ENCODE measurements at places on chromosomes 2 and 18.

DNA sequence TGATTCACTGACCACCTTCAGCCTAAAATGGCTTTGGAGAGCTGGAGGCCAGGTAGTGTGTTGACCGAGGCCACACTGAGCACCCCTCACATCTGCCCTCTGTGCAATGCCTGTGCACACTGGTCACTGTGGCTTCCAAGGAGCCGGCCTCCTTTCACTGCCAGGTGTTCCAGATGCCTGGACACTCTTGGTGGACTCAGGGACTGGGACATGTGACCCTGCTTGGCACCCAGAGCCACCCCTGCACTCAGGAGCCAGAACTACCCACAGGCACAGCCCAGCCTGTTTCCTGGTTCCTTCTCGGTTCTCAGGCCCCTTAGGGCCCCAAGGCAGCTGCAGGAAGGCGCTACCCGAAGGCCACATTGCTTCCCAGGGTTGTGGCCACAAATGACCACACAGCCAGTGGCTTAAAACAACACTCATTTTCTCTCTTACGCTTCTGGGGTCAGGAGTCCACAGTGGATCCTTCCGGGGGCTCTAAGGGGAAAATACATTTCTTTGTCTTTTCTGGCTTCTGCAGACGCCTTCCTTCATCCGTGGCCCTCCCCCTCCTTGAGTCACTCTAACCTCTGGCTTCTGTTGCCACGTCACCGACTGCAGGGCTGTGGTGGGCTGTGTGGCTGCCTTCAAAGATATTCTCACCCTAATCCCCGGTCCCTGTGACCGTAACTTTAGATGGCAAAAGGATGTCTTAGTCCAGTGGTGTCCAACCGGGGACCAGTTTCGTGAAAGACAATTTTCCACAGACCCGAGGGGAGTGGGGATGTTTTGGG, 78.6 kb downstream of the ASB1 start:
- no peak for DNase-seq

- peak; percentile 89 for DNase-seq
Observed at GRCh38 chr2:8985561-8986326, 17.7 kb downstream of the MBOAT2 start.

- DNase-seq, result no peak
Observed at GRCh38 chr2:101121174-101121573, 30.0 kb downstream of the TBC1D8 start.

- peak; percentile 44 for DNase-seq
Observed at GRCh38 chr18:74252039-74252395, 39.7 kb downstream of the CYB5A start.

- DNase-seq, result no peak
Observed at GRCh38 chr2:210475706-210476105, 853 bp downstream of the LANCL1 start.

- DNase-seq, result no peak
Observed at GRCh38 chr2:229703909-229704630, 10.3 kb downstream of the DNER start.

- DNase-seq, result no peak
Observed at GRCh38 chr2:47653902-47654789, 128.8 kb upstream of the MSH6 start.

GRCh38 chr2:42064417-42064942, 16.7 kb downstream of the PKDCC start:
- peak; percentile 63 for DNase-seq

DNA sequence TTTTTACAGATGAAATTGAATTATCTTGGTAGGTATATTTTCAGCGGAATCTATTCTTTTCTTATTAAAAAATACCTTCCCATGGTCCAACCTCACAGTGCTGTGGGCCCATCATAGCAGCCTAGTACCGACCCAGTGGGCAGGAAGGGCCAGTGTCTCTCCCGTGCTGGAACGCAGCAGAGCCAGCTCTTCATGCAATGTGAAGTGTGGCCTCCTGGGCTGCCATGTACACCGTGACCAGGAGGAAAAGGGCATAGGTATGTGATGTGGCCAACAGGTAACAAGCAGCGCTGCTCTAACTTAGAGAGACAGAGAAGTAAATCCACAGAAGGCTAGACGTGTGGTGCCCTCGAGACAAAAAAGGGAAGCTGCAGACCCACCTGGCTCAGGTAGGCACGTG, 221.1 kb upstream of the SALL3 start:
- DNase-seq, result no peak

DNA sequence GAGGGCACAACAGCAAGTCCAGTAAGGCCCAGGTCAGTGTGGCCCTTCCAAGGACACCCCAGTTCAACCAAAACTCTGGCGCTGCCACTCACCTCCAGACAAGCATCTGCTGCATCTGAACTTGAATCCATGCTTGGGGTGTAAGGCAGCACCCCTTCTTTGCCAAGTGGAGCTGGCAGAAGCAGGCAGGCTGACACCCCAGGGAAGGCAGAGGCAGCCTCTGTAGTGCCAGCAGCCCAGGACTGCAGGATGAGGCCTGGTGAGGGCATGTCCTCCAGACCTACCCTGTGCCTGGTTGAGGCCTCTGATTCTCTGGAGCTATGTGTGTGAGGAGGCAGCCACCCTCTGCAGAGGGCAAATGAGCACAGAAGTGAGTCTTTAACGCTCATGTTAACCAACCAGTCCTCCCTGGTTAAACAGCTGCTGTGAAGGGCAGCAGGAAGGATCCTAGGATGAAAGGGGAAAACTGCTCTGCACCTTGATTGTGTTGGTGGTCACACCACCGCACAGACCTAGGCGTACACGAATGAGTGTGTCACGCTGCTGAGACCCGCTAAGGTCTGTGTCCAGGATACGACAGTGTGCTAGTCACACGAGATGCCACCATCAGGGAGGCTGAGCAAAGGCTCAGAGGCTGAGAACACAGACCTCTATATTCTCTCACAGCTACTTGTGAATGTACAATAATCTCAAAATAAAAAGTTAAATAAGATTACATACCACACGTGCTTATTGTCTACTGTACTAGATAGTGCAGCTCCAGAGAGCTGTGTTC, 2.2 kb downstream of the PARD6G start:
- no peak for DNase-seq

- DNase-seq, result no peak
Observed at GRCh38 chr18:56221195-56222065, 417.0 kb downstream of the TXNL1 start.

GRCh38 chr2:164960159-164960558, 4.8 kb upstream of the SLC38A11 start:
- no peak for DNase-seq

GRCh38 chr2:226873051-226873620, 37.3 kb downstream of the RHBDD1 start:
- DNase-seq, result peak; percentile 83

- DNase-seq, result peak; percentile 87
Observed at GRCh38 chr18:40867459-40867858, 1087.6 kb upstream of the PIK3C3 start.

DNA sequence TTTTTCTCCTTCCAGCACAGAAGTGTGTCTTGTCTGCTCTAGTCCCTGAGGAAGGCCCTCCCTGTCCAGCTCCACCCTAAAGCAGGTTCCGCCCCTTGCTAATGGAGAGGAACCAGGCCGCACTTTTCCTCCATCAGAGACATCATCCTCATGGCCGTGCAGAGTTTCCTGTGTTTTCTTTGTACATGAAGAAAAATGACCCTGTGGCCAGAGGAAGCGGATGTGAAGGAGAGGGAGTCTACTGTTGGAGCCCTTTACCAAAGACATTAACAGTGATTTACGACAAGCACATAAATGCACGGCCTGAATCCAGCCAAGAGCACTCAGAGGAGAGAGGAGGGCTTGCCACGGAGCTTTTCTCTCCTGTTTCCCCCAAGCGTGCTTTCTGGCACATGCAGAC, 109.5 kb downstream of the RNF144A start:
- DNase-seq, result no peak

DNA sequence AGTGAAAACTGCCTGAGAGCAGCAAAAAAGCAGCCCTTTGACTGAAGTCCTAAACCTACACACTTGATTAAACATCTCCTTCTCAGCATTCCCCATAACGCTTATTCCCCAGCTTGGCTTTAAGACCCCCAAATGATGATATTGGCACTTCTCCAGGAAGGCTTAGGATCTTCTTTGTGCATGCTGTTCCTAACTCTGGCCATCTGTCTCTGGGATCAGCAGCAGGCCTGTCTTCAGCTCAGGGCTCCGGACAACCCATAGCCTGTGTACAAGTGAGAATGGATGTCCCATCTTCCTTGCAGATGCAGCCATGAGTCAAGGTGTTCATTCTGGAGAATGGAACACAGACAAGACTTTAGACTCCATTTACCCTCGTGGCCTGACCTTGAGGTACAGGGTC, 81.6 kb upstream of the TMEM17 start:
- DNase-seq, result no peak

DNA sequence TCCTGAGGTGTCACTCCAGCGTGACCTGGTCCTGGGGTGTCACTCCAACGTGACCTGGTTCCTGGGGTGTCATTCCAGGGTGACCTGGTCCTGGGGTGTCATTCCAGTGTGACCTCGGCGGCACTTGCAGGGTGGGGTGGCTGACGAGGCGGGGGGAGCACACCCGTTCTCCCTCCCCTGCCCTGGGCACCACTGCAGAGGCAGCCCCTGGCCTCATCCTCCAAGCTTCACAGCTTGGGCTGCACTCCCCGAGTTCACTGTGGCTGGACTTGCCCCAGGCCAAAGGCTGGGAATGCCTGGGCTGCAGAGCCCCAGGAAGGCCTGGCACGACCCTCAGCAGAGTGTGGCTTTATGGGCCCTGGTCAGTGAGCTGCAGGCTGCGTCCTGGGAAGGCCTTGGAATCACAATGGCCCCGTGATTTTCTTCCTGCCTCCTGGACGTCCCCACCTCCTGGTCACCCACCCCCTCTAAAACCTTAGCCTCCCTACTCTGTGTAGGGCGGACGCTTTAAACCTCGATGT, 88.3 kb downstream of the NFATC1 start:
- no peak for DNase-seq

DNA sequence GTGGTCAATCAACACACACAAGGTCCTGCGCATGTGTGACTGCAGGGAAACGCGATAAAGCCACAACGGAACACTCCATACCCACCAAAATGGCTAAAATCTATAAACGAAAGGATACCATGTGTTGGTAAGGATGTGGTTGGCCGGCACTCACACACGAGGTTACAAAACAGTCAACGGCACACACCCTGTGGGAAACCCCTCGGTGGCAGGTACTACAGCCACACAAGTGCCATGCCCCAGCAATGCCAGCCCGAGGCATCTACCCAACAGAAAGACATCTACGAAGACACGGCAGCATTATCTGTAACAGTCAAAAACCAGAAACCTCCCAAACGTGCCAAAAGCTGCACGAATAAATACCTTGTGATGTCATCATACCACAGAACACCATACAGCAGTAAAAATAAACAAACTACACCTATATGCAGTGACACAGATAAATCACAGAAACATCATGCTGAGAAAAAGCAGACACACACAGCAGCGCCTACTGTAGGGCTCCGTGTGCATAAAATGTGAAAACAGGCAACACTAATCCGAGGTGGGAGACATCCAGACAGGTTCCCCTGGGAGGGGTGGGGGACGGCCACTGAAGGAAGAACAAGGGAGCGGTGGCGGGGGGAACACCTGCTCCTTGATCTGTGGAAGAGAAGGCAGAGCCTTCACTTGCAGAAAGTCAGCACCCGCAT, 36.7 kb downstream of the HDAC4 start:
- DNase-seq, result no peak

DNA sequence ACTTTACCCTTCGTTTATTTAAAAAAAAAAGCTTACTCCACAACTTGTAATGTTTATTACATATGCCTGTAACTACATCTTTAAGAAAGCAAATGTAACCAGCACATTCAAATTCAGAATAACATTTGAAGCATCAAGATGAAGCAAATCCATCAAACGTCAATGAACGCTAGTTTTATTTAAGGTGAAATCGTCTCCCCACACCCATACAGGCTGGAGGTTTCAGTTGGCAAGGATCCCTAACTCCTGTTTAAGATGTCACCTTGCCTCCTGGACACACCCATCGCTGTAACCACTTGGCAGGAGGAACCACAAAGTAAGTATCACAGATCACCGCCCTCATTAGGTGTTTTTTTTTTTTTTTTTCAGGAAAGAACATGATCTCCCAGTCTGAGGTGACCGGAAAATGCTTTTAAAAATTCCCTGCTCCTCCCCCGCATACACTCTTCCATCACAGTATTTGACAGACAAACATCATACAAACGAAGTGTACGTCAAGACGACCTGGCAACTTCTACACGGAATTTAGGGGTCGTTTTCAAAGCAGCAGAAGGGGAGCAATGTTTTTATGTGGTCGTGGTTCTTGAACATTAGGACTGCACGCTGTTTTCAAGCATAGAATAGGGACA, 19.7 kb upstream of the STPG4 start:
- DNase-seq, result peak; percentile 42

GRCh38 chr2:172323861-172324597, 103.4 kb upstream of the ITGA6 start:
- DNase-seq, result no peak

DNA sequence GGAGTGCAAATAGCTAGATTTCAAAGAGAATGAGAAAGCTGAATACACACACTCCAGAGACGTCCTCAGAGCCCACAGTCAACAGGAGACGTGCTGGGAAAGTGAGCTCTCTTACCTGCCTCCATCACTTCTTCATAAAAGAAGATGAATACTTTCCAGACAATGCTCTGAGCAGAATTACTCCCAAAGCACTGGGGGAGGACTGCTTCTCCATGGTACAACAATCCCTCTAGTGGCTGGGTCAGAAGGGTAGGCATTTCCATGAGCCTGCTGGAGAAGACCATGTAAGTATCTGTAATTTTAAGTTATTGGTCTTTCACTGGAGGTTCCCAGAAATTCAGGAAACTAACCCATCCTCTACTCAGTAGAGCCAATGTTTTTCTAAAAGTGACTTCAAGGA, 190.3 kb downstream of the RBM43 start:
- peak; percentile 63 for DNase-seq

GRCh38 chr2:38515155-38516074, 87.3 kb downstream of the HNRNPLL start:
- DNase-seq, result peak; percentile 22

- no peak for DNase-seq
Observed at GRCh38 chr18:12989397-12990122, 1.6 kb upstream of the CEP192 start.

GRCh38 chr18:10101729-10102128, 187.9 kb downstream of the VAPA start:
- peak; percentile 16 for DNase-seq

GRCh38 chr18:55406451-55406991, 181.5 kb downstream of the TCF4 start:
- no peak for DNase-seq

- no peak for DNase-seq
Observed at GRCh38 chr2:23713351-23713750, 213.6 kb downstream of the ATAD2B start.

DNA sequence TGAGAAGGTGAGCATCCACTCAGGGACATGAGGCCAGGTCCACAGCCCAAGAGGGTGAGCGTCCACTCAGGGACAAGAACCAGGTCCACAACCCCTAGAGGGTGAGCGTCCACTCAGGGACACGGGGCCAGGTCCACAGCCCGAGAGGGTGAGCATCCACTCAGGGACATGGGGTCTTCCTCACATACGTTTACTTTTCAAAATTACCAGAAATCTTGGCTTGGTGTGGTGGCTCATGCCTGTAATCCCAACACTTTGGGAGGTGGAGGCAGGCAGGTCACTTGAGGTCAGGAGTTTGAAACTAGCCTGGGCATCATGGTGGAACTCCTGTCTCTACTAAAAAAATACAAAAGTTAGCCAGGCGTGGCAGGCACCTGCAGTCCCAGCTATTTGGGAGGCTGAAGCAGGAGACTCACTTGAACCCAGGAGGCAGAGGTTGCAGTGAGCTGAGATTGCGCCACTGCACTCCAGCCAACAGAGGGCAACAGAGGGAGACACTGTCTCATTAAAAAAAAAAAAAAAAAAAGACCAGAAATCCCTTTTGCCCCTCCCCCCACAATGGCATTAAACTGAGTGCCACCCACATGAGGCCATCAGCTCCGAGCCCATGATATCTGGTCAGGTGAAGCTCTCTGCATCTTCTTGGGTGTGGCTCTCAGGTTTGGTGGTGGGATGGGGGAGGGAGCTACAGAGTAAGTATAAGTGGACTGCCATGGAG, 9.0 kb upstream of the MBP start:
- DNase-seq, result no peak
